SK-N-SH (cell line): ENCODE measurements at places on chromosomes 7 and 10. TPM values are rescaled to one million over a fixed set of nuclear protein-coding genes. Genes with fewer than 3 reads are reported as not detected.

GRCh38 chr7:46776790-46777189 lies 805.1 kb downstream of the TNS3 start:
- no peak overlapping the region for H3K4me3 ChIP-seq
- no peaks in the 10 kb centered on the region for H3K36me3 ChIP-seq
- H3K27ac ChIP-seq = no peak overlapping the region
- DNase-seq = no peak

GRCh38 chr7:32293833-32294232 lies 196.3 kb downstream of the LSM5 start:
- no peak overlapping the region for H3K27ac ChIP-seq
- H3K4me3 ChIP-seq = no peak overlapping the region
- H3K4me1 ChIP-seq = no peaks in the 10 kb centered on the region; the same call in 1 of the 2 replicates
- DNase-seq = no peak

GBF1 gene
- polyA plus RNA-seq = 11.4 and 12.3 TPM in 2 replicates

THSD7A gene
- 0.16 and 0.49 TPM in 2 replicates for polyA plus RNA-seq
